ENCODE measurements at places on chromosomes 11 and 22.

- DNase-seq = peak; percentile 74
Measured at GRCh38 chr11:57761301-57762234, at the start of gene CTNND1. TSS of gene CTNND1 (plus strand) at chr11:57761802. CDS start at chr11:57791479, 29,677 bp downstream.

GRCh38 chr11:32381179-32381578, 54.2 kb downstream of the WT1 start:
- DNase-seq = no peak

GRCh38 chr11:128576555-128576954, 10.8 kb downstream of the ETS1 start:
- DNase-seq = no peak

DNA sequence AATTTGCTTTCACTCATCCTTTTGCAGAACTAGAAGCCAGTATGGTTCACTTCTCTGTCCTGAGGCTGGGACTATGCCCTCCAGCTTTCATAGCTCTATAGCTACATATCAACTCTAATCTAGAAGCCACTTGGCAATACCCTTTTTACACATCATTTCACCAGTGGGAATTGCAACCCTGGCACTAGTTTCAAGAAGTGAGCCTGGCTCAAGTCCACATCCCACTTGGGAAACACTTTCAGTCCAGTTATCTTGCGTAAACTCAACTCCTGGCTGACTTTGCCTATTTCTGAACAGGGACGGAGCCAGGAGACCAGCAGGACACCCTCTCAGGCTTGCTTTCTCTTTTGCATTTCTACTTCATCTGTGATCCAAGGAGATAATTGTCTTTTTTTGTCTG, 19.9 kb upstream of the FAT3 start:
- DNase-seq = no peak

GRCh38 chr22:41425660-41426365, 20.8 kb downstream of the TOB2 start:
- DNase-seq = no peak

GRCh38 chr22:30471616-30472318, at the start of gene SEC14L3:
TSS of gene SEC14L3 (minus strand) at chr22:30472017. CDS start at chr22:30471958, 59 bp downstream.
- no peak for DNase-seq

GRCh38 chr11:57239348-57239747, 2.3 kb upstream of the APLNR start:
- DNase-seq = no peak

DNA sequence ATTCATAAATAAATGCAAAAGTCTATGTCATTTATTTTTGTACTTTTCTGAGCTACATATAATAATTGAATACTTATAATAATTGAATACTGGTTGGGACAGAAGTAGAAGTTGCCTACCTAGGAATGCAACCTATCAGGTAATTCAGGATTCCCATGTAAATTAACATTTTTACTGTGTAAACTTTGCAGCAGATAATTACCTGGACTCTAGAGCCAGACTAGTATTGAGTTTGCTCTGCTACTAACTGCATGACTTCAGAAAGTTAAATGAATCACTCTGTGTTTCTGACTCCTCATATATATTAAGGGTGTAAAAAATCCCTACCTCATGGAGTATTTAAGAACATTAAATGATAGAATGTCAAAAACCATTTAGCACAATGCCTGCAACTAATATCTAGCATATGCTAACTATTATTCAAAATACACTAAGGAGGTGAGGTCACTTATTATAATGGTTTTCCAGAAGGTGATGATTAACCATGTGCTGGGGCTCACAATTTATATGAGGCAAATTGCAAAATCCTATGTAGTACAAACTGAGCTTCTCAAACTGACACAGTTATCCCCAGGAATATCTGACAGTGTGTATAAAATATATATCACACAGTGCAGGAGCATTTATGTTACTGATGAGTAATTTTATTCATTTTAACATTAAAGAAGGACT, 138.1 kb upstream of the ANO3 start:
- no peak for DNase-seq

GRCh38 chr22:37345863-37346504, 63.7 kb downstream of the CYTH4 start:
- DNase-seq = no peak

DNA sequence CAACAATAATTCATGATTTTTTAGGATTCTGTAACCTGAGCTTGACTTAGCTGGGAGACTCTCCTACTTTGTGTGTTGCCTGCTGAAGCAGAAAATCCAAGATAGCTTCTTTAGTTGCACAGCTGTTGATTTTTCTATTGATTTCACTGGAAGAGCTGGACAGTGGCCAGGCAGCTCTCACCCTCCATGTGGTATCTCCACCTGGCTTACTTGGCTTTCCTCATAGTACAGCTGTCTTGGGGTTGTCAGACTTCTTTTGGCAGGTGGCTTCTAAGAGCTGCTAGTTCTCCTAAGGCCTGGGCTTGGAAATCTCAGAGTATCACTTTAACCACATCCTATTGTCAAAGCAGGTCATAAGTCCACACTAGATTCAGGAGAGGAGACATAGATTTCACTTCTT, 130.8 kb upstream of the SPON1 start:
- DNase-seq = no peak

GRCh38 chr22:29388759-29389090, 355 bp upstream of the AP1B1 start:
- no peak for DNase-seq

GRCh38 chr11:132457445-132457844, 1074.9 kb downstream of the OPCML start:
- no peak for DNase-seq

GRCh38 chr22:29306835-29307595, 565 bp downstream of the GAS2L1 start:
- DNase-seq = peak; percentile 86

DNA sequence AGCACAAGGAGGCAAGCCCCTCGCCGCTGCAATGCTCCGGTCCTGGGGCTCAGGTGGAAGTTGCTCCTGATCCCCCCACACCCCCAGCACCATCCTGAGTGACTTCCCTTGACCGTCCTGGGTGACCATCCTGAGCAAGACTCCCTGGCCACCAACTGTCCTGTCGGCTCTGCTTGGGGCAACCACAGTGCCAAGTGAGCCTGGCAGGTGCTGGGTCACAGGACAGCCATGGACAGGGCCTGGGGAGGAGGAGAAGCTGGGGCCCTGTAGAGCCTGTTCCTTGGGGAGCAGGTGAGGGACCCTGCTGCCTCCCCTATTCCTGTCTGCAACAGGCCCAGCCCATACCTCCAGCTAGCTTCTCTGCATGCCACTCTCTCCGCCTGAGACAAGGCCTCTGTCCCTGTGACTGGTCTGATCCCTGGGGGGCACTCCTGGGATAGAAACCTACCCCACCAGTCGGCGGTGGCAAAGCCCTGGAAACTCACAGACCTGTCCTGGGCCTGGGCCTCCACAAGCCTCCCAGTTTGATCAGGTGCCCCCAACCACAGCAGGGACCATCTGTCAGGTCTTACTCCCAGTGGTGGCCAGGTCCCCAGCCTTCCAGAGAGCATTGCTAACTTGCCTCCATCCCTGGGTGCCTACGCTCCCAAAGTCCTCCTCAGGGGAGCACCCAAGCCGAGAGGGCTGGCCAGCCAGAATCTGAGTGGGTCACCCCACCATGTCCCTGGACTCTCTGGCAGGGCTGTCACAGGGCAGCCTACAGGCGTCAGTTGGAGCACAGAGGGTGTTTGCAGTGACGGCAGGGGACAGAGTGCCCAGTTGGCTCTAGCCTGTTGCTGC, 68.7 kb upstream of the WNT7B start:
- peak; percentile 13 for DNase-seq

- no peak for DNase-seq
Measured at GRCh38 chr22:47328550-47329243, 566.2 kb downstream of the TBC1D22A start.

GRCh38 chr11:72609476-72609875, 64.7 kb downstream of the PDE2A start:
- no peak for DNase-seq

DNA sequence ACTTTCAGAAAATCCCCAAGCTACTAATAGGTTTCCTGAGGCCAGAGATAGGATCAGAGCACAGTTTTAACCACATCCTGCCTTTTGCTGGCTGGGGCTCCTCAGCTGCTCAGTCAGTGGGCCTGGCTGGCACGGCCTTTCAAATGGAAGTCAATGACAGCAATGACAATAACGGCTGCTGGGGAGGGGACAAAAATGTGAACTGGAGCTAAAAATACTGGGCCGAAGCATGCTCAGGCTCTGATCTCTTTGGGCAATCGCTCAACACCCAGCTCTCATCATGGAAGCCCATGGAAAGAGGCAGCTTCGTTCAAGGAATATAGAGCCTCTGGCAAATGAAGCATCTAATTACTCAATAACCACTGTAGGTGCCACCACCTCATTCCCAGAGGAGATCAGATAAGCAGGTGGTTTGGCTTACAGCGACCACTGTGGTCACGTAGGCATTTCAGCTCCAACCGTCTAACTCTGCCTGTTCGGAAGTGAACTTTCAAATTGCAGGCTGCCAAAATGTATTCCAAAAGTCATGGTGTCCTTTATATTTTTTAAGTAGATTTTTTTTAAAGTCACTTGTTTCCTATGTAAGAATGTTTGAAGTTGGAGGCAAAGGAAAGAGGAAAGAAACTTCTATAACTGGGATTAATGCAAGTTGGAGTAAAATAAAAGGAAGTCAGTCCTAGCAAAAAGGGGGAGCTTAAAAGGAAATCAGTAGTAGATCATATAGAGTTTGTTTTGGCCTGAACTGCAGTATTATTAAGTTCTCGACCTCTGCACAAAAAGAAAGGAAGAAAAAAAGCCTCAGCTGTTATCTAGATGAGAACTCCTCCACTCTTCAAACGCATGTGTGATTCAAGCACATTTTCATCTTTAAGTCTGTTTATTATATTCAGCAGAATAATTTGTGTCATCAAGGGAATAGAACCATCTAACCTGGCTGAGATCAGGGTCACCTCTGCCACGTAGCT, 14.1 kb downstream of the WT1 start:
- DNase-seq = no peak

GRCh38 chr11:122981388-122982264, at the start of gene BSX:
TSS of gene BSX (minus strand) at chr11:122981834. CDS start at chr11:122981671, 163 bp downstream.
- peak; percentile 95 for DNase-seq

- peak; percentile 97 for DNase-seq
Measured at GRCh38 chr11:783581-784015, 6.3 kb downstream of the CEND1 start.

GRCh38 chr22:25162561-25162960, 37.1 kb upstream of the CRYBB3 start:
- no peak for DNase-seq

DNA sequence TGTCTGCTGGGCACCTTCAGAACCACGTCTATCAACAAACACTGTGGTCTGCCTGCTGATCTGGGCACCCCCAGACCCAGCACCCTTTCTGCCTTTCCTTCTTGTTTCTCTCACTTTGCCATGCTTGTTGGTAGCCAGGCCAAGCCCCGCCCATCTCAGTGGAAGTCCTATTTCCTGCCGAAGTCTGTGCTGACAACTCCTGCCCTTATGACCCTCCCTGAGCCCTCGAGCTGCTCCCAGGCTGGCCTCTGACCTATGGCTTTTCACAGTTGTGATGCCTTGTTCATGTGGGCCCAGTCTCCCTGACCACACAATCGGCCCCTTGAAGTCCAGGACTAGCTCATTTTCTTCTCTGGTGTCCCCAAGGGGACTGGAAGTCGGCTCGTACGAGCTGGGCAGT, 132.1 kb downstream of the DSCAML1 start:
- DNase-seq = peak; percentile 29

- DNase-seq = peak; percentile 40
Measured at GRCh38 chr11:45021692-45022141, 71.0 kb upstream of the TP53I11 start.

- no peak for DNase-seq
Measured at GRCh38 chr11:64900263-64900678, 16.7 kb downstream of the ATG2A start.

GRCh38 chr11:113885897-113886296, 10.5 kb upstream of the USP28 start:
- no peak for DNase-seq

DNA sequence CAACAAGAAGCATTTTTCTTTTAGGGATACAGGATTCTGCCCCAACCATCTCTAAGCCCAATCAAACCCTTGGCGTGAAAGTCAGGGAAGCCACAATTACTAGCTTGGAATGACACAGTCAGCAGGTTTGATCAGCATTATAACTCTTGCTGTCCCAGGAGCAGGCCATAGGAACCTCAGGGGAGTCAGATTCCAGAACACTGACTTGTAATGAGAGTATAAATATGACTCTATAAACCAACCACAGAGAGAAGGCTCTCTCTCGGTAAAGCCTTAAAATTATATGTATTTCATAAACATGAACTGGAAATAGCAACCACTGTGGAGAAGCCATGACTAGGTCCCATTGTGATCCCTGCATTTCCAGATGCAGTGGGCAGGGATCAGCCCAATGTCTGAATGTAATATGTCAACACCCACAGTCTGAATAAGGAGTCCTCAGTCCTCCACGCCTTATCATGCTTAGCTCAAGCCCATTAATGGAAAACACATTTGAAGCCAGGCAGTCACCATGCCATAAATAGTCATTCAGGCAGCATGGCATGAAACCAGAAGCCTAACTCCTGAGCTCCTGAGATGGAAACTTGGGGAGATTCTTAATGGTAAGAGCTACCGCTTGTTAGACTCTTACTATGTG, 99.1 kb upstream of the MTNR1B start:
- no peak for DNase-seq

Measured in WTC11 (cell line).